ENCODE measurements at places on chromosomes 1 and 21.

DNA sequence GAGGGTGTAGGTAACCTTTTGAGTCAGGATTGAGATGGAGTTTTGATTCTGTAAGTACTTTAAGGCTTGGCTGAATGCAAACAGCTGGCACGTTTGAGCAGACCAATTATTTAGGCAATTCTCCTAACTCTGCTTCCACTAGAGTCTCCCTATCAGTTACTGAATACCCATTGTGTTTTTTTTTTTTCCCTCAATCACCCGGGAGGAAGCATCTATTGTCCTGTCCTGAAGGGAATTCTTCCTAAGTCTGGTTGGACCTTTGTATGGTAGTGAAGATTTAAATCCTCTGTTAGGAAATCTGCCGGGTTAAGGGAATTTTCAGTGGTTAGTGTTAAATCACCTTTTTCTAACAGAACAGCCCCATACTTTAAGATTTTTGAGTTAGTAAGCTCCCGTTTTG, 571.2 kb upstream of the USP24 start:
- no peak for DNase-seq

- no peak for DNase-seq
These were observed 739.7 kb upstream of the NCAM2 start for GRCh38 chr21:20258542-20258941.

DNA sequence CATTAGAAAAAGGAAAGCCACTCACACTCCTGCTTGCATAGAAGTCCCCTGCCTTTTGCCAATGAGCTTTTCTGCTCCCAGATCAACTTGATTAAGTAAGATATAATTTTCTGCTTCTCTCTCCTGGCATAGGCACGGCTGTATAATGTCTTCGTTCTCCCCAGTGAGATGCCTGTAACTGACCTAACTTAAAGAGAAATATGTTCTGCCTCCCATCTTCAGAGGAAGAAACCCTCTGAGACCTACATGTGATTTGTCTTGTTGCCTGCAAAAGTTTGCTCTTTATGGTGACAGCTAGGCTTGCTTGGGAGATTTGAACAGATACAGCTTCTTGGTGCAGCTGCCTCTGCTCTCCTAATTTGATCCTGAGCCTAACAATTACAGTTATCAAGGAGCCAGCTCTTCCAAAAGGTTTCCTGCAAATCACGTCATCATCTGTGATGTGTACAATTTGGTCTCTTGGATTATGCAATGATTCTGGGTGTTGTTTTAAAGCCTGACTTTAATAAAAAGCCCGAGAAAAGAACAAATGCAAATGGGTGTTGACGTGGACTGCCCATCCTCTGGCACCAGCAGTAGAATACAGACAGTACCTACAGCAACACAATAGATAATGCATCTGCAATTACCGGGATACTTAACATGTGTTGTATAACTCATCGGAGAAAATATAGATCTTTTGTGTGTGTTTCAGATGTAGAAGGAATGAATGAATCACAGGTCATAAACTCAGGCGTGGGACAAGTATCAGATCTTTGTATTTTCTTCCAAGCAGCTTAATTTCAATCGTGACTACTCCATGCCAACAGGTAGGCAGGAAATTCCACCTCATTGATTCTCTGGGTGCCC, 76.2 kb upstream of the KAZN start:
- DNase-seq, result no peak

- peak; percentile 94 for DNase-seq
These were observed 772 bp downstream of the SLC30A2 start for GRCh38 chr1:26044971-26045721.

- no peak for DNase-seq
These were observed 90.2 kb downstream of the C4BPA start for GRCh38 chr1:207194197-207194596.

- DNase-seq, result peak; percentile 48
These were observed 22.2 kb downstream of the SLC25A33 start for GRCh38 chr1:9561429-9561828.

GRCh38 chr1:234715252-234716014, 105.5 kb upstream of the IRF2BP2 start:
- no peak for DNase-seq

- peak; percentile 66 for DNase-seq
These were observed 9.8 kb upstream of the CELSR2 start for GRCh38 chr1:109239409-109240068.

GRCh38 chr1:67280696-67281095, 27.0 kb upstream of the IL12RB2 start:
- no peak for DNase-seq

DNA sequence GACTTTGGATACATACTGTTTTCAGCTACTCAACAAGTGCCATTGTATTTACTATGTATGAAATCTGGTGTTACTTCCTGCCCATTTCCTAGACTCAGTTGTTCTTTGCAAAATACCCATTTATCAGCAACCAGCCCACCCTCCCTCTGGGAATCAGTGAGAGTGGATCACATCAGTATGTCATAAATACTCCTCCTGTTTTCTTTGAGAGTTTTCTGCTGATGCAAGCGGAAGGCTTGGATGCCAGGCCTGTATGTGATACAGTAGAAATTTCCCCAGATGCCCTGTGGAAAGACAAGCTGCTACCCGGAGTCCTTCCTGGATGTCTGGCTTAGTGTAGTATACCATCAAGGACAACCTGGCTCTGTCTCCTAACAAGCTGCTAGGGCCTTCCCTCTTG, 2.4 kb upstream of the PTPRC start:
- DNase-seq, result no peak

GRCh38 chr1:27003745-27004470, 8.7 kb downstream of the TENT5B start:
- no peak for DNase-seq

- DNase-seq, result no peak
These were observed 21.9 kb downstream of the ERG start for GRCh38 chr21:38476385-38476784.

DNA sequence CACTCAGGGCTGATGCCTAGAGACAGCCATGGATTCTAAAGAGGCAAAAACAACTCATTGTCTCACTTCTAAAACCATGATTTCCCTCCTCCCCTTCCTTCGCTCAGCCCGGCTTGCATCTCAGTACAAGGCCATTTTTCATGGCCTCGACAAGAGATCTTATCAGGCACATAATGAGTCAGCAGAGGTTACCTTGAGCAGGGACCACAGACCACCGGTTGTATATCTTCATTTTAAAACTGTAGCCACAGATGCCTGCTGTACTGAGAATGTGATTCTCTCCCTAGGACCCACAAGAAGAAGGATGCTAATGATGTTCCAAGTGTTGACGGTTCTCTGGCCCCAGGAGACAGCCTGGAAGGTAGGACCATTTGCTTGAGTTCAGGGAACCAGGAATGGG, 331.9 kb downstream of the AJAP1 start:
- DNase-seq, result no peak

GRCh38 chr1:6805004-6805416, 19.8 kb downstream of the CAMTA1 start:
- DNase-seq, result no peak

GRCh38 chr1:3031401-3032221, 10.3 kb downstream of the ACTRT2 start:
- no peak for DNase-seq

DNA sequence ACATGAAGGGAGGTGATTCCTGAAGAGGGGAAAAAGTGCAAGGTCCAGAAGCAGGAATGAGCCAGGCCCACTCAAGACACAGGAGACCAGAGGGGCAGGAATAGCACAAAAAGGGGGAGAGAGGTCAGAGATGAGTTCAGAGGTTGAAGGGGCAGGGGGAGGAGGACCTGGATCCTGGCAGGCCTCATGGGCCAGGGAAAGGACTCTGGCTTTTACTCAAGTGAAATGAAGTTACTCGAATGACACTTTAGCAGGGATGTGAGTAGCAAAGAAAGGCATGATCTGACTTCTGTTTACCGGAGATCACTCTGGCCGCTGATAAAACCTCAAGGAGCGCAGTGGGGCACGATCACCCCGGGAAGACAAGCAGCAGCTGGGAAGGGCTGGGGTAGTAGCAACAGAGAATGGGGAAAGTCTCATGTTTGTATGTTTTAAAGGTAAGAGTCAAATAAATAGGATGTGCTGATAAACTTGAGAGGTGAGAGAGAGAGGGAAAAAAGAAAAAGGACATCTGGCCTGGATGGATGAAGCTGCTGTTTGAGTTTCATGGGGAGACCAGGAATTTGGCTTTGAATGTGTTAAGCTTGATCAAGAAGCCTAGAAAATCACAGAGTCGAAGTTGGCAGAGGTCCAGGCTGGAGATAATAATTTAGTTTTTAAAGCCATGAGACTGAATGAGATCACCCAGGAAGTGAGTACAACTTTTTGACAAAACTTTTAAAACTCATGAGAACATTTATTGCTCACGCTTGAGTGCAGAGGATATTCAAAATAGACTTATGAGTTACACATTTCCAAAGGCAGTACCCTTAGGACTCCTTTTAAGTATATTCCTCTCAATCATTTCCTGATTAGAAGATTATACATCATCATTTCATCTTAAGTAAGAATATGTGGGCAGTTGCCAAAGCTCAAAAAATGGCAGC, 156.0 kb downstream of the RERE start:
- peak; percentile 24 for DNase-seq

GRCh38 chr1:113581323-113581722, 178.0 kb downstream of the PHTF1 start:
- DNase-seq, result no peak

- DNase-seq, result no peak
These were observed 622 bp upstream of the APOA2 start for GRCh38 chr1:161223805-161224694.

GRCh38 chr1:84598418-84598817, 24.2 kb upstream of the CTBS start:
- no peak for DNase-seq

DNA sequence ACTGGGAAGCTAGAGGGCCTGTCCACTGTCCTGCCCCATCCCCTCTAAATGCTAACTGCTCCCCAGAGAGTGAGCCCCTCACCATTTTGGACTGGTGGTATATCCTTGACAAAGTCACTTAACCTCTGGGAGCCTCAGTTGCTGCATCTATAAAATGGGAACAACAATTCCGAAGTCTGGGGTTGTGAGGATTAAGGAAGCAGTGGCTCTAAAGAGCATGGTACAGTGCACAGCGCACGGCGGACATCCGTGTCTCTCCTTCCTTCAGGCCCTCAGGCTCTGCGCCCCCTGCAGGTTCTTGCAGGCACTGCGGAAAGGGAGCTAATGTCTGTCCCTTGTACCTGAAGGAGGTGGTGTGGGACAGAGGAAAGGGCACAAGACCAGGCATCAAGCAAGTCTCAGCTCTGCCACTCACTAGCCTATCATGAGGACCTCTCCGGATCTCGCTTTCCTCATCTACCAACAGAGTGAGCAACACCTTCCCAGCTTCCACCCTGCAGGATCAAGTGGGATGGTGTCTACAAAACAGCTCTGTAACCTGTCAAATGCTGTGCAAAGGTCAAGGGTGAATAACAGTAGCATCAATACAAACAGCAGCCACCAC, 20.1 kb downstream of the ECE1 start:
- peak; percentile 80 for DNase-seq

DNA sequence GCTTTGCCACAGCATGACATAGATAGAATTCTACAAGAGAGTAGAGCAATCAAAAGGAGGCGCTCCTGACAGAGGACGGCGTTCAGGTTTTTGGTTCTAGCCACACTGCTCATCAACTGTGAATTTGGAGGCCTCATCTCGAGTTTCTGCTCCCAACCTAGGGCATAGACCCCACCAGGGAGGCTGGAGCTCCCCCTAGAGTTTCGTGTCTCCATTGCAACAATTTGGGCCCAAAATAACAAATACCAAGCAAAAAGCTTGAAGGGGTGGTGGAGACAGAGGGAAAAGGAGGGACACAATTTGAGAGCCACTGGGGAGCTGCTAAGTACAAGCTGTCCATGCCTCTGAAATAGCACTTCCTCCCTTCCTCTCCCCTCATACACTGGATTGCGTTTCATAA, 297.0 kb downstream of the GPATCH2 start:
- DNase-seq, result no peak

- DNase-seq, result no peak
These were observed 96.6 kb downstream of the LRIG2 start for GRCh38 chr1:113169591-113169990.

- no peak for DNase-seq
These were observed 28.6 kb upstream of the MAP10 start for GRCh38 chr1:232776526-232777106.

GRCh38 chr1:59396387-59396786, 99.5 kb downstream of the FGGY start:
- no peak for DNase-seq

- no peak for DNase-seq
These were observed 23.3 kb downstream of the NGF start for GRCh38 chr1:115314765-115315164.

- no peak for DNase-seq
These were observed 47.4 kb downstream of the CAMTA1 start for GRCh38 chr1:6832531-6833188.

- DNase-seq, result no peak
These were observed 152.4 kb downstream of the HLX start for GRCh38 chr1:221031458-221032203.

- no peak for DNase-seq
These were observed 21.0 kb downstream of the HMGN2 start for GRCh38 chr1:26493267-26493666.

DNA sequence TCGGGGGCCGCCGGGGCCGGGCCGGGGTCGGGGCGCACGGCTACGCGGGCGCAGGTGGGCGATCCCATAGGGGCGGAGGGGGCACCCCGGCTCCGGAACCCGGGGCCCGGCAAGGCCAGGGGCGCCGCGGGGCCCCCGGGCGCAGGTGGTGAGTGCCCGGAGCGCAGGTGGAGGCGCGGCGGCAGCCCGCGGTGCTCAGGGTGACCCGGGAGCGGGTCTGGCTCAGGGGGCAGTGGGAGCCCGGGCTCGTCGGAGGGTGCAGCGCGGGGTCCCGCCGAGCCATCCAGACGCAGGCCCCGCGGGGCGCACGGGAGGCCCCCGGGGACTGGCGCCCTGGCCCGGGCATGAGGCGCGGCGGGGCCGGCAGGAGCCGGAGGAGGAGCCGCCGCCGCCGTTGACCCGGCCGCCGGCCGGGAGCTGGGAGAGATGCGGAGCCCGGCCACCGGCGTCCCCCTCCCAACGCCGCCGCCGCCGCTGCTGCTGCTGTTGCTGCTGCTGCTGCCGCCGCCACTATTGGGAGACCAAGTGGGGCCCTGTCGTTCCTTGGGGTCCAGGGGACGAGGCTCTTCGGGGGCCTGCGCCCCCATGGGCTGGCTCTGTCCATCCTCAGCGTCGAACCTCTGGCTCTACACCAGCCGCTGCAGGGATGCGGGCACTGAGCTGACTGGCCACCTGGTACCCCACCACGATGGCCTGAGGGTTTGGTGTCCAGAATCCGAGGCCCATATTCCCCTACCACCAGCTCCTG, 489 bp downstream of the CELSR2 start:
- DNase-seq, result peak; percentile 76

- DNase-seq, result no peak
These were observed 102.3 kb downstream of the TNFSF18 start for GRCh38 chr1:172948457-172948856.

DNA sequence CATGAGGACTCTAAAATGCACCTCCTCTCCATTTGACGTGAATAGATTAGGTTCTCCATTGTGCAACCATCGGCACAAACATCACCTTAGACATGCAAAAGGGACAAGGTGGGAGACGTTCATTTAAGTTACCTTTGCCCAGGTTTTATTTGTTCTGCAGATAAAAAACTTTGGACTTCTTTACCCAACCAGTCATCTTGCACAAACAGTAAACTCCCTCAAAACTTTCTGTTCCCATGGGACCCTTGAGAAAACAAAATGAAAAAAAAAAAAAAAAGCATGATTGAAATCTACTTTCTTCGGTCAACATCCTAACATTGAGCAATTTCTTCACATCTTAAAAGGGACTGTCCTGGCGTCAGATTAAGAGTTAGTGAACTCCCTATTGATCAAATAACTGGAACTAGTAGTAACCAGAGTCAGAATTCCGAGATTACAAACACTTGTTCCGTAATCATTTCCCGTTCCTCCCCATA, 31.4 kb upstream of the PROX1 start:
- no peak for DNase-seq

Measured in pancreas (tissue), 10 donors.